ENCODE measurements at places on chromosomes 1 and 21.

GRCh38 chr1:64440183-64440826 lies 29.6 kb upstream of the CACHD1 start:
- no peak for DNase-seq

DNA sequence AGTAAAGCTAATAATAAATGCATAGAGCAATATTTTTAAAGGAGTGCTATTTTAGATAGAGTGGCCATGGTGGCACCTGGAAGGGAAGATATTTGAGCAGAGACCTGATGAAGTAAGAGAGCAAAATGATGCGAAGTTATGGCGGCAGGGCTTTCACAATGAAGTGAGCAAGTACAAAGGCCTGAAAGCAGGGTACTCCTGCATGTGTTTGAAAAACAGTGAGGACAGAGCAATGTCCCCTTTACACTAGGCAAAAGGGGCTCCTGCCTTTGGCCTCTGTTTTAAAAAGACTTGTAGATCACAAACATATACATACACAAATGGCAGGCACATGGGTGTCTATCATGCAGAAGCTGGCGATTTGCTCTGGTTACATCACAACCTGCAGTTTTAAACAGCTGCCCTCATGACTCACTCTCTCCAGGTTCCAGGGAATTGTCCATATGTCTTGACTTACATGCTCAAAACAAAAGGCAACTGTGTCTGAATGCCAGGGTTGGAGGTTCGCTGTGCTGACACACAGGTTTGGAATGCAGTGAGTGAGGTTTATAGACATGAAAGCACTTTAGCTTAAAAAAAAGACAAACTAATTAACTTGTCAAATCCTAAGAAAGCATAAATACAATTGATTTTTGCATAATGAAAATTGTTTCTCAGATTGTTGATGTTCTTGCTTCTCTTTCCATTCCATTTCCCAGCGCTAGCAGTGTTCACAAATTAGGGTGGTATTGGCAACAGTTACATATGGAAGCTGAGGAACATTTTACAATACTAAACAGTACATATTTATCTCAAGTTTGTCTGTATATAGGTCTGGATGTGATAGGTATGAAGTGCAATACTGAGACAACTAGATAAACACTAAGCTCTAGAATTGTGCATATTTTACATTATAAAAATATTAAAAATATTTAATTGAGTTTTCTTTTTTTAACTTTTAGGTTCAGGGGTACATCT lies 313.9 kb downstream of the BARHL2 start:
- no peak for DNase-seq

GRCh38 chr1:155127105-155127966 lies at the start of gene EFNA1:
Gene EFNA1 (plus strand): TSS chr1:155127876. CDS start chr1:155127978, 102 bp downstream.
- no peak for DNase-seq

DNA sequence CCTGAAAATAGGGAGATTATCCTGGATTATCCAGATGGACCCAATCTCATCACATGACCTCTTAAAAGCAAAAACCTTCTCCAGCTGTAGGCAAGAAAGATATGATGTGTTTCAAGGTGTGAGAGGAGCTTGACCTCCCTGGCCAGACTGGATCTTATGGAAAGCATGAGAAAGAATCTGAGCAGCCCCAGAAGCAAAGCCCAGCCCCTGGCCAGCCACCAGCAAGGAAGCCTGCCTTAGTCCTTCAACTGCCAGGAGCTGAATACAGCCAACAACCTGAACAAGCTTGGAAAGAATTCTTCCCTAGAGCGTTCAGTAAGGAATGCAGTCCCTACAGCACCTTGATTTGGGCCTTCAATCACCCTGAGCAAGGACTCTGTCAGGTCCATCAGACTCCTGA lies 375.0 kb upstream of the CHRM3 start:
- no peak for DNase-seq

- no peak for DNase-seq
Observed at GRCh38 chr1:16053781-16054502, 10.4 kb downstream of the CLCNKB start.

DNA sequence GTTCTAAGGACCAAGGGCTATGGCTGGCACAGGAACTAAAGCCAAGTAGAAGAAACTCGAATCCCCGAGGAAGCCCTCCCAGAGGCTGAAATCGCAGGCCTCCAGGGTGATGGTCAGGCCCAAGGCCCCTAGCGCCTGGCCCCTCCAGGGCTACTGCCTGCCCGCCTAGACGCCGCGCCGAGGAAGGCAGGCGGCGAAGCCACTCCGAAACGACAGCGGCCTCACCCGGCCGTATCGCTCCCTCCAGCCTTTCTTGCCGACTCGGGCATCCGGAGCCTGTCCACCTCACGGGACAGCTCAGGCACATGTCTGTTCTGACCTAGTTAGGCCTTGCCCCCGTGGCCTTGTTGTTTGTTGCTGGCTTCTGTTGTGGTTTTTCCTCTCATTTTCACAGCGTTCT lies 9.7 kb upstream of the LHX8 start:
- no peak for DNase-seq

GRCh38 chr1:116377541-116378529 lies 4.8 kb downstream of the ATP1A1 start:
- DNase-seq = no peak

DNA sequence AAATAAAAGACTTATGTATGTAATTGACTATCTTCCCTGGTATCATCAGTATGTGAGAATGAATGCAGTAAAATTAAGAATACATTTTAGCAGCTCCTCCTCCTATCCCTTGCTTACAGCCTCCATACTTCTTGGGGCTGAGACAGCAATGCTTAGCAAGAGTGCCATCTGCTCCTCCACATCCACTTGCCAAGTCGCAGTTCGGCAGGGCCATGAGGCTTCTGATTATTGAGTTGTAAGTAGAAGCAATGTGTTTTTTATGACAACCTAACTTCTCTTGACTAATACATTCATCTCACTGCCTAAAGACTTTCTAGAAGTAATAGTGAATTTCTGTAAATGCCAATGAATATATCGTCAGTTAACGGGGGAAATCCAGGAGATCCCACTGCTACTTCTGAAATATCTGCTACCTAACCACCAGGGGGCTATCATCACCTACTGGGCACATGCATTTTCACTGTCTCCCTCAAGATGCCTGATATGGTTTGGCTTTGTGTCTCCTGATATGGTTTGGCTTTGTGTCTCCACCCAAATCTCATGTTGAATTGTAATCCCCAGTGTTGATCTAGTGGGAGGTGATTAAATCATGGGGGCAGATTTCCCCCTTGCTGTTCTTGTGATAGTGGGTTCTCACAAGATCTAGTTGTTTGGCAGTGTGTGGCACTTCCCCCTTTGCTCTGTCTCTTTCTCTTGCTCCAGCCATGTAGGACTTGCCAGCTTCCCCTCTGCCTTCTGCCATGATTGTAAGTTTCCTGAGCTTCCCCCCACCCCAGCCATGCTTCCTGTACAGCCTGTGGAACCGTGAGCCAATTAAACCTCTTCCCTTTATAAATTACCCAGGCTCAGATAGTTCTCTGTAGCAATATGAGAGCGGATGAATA lies 59.6 kb downstream of the EXTL2 start:
- no peak for DNase-seq

DNA sequence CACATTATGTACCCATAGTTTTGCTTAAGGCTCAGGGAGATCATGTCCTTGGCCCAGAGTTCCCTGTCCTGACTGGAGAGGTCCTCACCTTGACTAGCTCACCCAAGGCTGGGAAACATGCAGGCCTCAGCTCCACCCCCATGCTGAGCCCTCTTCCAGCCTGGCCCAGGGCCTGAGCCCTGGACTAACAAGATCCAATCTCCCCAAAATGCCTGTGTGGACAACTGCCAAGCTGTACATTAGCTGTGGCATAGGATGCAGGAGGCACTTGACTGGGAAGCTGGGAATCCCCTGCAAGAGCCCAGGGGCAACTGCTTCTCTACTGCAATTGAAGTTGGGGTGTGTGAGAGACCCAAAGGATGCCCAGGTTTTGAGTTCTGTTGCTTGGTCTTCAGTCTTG lies 2.1 kb downstream of the LINGO4 start:
- no peak for DNase-seq

DNA sequence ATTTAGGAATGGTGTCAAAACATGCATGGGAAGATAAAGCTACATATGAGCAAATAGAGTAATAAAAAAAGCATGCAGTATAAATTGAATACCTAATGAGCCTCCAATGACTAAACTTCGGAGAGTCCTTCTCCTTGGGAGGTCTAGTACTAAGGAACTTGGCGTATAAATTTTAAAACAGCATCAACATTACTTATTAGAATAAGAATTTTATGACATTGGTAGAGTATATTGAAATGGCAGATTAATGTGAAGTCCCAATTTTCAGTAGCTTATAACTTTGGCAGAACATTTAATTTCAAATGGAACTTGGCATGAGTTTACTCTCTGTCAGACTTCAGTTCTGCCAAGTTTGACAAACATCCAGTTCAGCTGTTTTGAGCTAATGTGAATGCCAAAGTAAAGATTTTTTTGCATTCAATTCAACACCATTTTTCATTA lies 104.7 kb upstream of the RGS18 start:
- DNase-seq = no peak

GRCh38 chr21:44533121-44533890 lies 6.7 kb downstream of the KRTAP10-1 start:
- no peak for DNase-seq

GRCh38 chr1:173276922-173277800 lies 70.0 kb upstream of the TNFSF4 start:
- no peak for DNase-seq

- no peak for DNase-seq
Observed at GRCh38 chr1:108829498-108829916, 27.4 kb downstream of the AKNAD1 start.

GRCh38 chr1:91929250-91929649 lies 20.0 kb upstream of the BRDT start:
- no peak for DNase-seq

DNA sequence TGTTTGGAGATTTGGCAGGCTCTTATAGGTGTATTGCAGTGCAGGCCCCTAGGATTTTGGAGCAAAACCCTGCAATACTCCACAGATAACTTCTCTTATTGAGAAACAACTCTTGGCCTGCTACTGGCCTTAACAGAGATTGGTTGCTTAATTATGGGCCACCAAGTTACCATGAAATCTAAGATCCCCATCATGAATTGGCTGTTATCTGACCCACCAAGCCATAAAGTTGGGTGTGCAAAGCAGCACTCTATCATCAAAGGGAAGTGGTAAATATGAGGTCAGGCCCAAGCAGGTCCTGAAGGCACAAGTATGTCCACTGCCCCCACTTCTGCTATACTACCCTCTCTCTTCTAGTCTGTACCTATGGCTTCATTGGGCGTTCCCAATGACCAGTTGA lies 130.0 kb upstream of the TNFSF4 start:
- DNase-seq = no peak

GRCh38 chr1:20440785-20441200 lies 45.2 kb downstream of the CAMK2N1 start:
- DNase-seq = no peak

DNA sequence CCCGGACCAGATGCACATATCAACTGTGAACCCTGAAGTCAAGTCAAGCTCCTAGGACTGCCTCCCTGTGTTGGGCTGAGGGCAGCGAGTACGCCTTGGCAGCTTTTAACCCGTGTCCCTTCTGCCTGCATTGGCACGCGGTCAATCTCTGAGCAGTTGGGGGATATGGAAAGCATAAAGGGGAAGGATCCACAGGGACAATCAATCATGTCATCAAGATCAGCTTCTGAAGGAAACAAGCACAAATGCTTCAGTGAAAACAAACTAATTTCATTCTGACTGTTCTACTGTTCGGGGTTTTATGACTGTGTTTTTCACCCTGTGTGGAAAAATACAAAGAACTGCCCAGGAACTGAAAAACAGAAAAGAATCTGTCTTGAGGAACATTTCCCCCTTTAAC lies 106.2 kb downstream of the RUNX1 start:
- DNase-seq = no peak

- DNase-seq = no peak
Observed at GRCh38 chr1:10637400-10637799, 159.0 kb downstream of the CASZ1 start.

- no peak for DNase-seq
Observed at GRCh38 chr21:25717491-25718147, 17.1 kb downstream of the ATP5PF start.

- no peak for DNase-seq
Observed at GRCh38 chr1:224785040-224785328, 144.5 kb upstream of the DNAH14 start.

DNA sequence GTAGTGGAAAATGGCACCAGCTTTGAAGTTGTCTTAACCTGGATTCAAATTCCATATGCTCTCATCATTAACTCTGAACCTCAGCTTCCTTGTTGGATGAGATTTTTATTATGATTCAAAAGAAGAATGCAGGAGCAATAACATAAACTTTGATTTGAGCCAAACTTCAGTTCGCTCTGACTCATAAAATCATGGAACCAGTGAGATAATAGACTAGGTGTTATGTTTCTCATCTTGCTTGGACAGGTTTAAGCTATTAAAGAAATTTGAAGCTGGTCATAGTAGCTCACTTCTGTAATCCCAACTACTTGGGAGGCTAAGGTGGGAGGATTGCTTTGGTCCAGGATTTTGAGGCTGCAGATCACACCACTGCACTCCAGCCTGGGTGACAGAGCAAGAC lies 172.8 kb downstream of the CLEC20A start:
- DNase-seq = no peak

- no peak for DNase-seq
Observed at GRCh38 chr1:171717062-171717718, 24.7 kb downstream of the VAMP4 start.

DNA sequence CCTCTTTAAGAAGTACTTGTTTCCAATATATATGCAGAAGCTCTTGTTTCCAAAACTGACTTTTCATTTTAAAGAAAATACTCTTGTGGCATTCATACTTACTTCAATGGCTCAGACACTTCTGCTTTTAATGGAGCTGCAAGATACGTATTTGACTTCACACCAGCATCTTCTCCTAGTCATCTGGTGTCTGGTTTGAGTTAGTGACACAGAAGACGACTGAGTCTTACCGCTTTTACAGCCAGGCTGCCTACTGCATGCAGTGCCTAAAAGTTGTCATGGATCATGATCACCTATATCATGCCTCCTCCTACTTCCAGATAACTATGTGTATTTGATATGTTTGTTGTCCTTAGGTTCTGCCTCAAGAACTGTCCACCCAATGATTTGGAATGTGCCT lies 185.9 kb downstream of the TPR start:
- no peak for DNase-seq

- no peak for DNase-seq
Observed at GRCh38 chr1:220382994-220383393, 110.7 kb upstream of the RAB3GAP2 start.

GRCh38 chr1:169163059-169163458 lies 56.6 kb downstream of the ATP1B1 start:
- DNase-seq = no peak

GRCh38 chr1:1778663-1779319 lies 521 bp upstream of the NADK start:
- DNase-seq = peak; percentile 67

GRCh38 chr1:34619256-34619655 lies 135.6 kb upstream of the GJB5 start:
- no peak for DNase-seq
